ENCODE measurements at places on chromosomes 12 and 14. TPM values are rescaled to one million over a fixed set of nuclear protein-coding genes. Genes with fewer than 3 reads are reported as not detected.
A peak's percentile ranks its signal among the peaks of the same experiment; 100 is the strongest.

GRCh38 chr12:52278575-52279421 is 4.4 kb downstream of the KRT86 start:
- DNase-seq = peak; percentile 39

- no peak for DNase-seq
Observed at GRCh38 chr14:105851716-105852377, 325.5 kb downstream of the TMEM121 start.

DNA sequence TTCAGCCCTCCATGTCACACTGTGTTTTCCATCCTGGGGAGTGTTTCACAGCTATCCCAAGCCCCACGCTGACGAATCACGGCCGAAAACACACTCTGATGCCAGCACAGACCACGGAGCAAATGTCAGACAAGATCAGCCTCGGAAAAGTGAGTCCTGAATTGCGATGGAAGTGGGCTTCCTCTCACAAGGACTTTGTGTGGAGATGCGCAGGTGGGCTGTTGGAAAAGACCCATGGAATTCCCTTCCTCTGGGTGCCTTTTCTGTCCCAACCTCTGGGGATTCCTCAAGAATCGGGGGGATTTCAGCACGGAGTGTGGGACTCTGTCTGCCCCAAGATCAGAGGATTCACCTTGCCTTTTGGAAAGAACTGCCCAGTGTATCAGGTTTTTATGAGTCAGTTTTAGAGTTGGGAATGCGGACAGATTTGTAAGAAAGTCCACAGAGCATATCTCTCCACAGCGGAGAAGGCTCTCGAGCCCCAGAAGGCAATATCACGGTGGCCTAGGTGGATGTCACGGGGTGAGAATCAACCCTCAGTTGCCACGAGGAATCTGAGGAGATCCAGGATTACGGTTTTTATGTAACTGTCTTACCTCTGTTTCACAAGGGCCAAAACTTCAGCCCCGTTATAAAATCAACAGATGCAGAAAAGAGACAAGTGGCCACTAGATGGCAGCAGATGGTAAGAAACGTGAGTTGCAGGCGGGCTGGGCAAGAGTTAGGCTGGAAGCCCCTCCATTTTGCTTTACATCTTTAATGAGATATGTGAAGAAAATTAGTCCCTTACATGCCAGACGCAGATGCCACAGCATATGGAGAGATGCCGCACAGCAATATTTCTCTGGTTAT is 201.9 kb downstream of the DAD1 start:
- no peak for DNase-seq

DNA sequence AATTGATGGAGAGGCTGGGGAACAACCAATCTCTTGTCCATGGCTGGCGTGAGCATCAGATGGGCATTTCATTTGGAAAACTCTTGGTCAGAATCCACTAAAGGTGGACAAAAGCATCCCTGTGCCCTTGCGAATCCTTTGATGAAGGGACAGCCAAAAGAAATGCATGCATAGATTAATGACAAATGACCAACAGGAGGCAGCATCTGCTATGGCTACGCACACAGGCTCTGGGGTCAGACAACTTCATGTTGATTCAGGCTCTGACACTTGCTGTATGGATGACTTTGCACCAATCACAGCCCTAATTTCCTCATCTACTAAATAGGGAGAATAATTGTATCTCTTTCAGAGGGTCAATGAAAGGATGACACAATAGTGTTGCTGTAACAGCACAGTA is 117.5 kb downstream of the ASCL4 start:
- DNase-seq = no peak

The FOXA1 gene
- not detected for total RNA-seq

The DPPA3 gene
- total RNA-seq = not detected

The SLC6A15 gene
- not detected for total RNA-seq

The PLCZ1 gene
- not detected for total RNA-seq
